BE2C (cell line): ENCODE measurements at places on chromosomes 12 and 14.

DNA sequence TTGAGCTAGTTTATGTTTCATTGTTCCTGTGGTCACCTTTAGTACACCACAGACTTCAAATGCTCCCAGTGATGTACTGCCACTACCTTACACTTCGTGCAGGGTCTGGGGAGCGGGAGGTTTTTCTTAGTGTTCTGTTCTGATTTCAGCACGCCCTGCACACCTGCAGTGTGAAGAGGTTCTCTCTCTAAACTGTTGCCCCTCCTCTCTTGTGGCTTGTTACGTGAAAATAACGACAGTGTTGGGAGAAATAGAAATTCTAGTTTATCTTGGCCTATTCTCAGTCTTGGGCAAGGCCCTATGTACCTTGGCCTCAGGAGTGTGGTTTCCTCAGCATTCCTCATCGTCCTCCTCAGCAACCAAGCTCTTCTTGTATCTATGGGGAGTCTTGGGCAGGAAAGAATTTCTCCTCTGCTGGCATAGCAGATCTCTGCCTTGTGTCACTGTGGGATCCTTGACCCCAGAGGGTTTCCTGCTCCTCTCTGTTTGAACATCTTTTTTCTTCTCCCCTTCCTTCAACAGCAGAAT is 48.6 kb downstream of the EIF2S3B start:
- DNase-seq, result no peak

GRCh38 chr14:96380735-96381134 is 11.2 kb upstream of the AK7 start:
- no peak for DNase-seq

GRCh38 chr14:69750495-69750894 is 16.4 kb upstream of the SRSF5 start:
- no peak for DNase-seq

DNA sequence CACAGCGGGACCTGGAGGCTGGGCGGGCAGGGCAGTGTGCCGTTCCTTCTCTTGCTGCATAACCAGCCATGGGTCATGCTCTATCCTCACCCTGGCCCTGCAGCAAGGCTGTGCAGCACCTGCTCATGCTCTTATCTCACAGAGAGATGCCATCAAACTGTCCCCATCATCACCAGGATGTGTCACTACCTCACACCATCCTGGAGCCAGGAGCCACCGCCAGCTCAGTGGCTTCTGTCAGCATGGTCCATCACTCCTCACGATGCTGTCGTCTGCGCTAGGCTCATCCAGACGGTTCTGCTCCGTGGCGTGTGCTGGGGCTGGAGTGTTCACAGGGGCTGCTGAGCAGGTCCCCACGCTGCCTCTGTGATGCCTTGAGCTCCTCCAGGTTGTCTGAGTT is 77.2 kb upstream of the DYNC1H1 start:
- no peak for DNase-seq

- peak; percentile 77 for DNase-seq
Measured at GRCh38 chr12:117025481-117026151, 73.6 kb downstream of the TESC start.

GRCh38 chr12:98403936-98404335 is 111.5 kb upstream of the TMPO start:
- no peak for DNase-seq

DNA sequence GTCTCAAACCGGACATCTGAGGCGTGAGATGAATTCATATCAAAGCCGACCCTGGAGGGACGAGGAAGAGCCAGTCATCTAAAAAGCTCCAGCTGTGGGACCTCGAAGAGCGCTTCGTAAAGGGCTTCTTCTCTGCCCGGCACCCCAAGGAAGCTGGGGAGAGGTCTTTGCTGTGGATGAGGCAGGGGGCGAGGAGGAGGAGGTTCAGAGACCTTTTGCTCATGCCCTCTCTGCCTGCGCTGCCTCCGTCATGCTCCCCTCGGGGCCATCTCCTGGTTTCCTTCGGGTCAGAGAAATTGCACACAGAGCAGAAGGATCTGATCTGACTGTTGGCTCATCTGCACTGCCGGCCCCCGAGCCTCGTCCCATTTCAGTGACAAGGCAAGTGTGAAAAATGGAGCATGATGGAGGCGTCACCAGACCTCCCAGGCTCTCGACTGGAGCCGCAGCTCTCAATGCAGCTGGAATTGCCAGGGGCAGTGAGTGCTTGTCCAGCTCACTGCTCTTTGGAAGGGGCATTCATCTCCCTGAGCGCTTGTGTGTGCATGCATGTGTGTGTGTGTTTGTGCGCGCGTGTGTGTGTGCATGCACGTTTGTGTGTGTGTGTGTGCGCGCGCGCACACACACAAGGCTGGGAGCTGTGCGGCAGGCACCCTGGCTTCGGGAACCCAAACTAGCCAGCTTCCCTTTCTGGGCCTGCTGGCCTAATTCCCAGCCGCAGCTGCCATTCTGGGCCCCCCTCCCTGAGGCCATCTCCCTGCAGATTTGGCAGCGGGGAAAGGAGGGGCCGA is 9.2 kb downstream of the CABP1 start:
- peak; percentile 71 for DNase-seq

DNA sequence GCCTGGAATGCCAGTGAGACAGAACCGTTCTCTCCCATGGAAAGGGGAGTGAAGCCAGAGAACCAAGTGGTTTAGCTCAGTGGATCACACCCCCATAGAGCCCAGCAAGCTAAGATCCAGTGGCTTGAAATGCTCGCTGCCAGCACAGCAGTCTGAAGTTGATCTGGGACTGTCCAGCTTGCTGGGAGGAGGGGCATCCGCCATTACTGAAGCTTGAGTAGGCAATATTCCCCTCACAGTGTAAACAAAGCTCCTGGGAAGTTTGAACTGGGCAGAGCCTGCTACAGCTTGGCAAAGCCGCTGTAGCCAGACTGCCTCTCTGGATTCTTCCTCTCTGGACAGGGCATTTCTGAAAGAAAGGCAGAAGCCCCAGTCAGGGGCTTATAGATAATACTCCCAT is 374.3 kb upstream of the DCN start:
- DNase-seq, result no peak

- no peak for DNase-seq
Measured at GRCh38 chr12:55585817-55586216, 13.5 kb downstream of the OR2AP1 start.
